Naive thymus-derived CD8-positive, alpha-beta T cell (primary cell): ENCODE measurements at places on chromosomes 5 and 9.

DNA sequence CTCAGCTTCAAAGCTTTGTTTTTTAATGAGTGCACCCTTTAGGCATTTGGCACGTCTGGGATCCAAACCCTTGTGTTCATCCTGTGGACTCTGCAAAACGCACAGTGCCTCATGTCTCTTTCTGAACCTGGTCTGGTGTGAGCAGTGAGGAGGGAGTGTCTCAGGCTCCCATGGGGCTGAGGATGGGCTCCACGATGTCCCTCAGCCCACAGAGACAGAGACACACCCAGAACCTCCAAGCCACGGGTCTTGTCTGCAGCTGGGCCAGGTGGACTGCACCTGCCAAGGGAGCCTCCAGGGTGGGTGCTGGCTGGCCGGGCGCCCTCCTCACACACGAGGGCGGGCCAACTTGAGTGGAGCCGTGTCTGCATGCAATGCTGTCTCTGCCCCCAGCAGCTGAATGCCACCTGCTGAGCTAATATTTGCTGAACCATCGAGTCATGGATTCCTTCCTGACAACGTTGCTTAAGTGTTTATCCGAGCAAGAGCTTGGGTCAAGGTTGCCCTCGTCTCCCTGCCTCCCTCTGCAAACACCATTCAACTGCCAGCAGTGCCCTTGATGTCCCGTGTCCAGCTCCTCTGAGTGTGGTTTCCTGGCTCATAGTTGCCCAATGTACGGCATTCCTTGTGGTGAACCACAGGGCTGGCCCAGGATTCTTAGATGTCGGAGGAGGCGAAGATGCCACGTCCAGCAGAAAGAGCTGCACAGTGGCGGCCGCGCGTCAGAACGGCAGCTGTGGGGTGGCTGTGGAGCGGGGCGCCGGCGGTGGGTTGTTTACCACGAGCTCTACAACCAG is 31.4 kb upstream of the LPCAT1 start:
- no peaks in the 10 kb centered on the region for H3K4me1 ChIP-seq
- no peak overlapping the region for H3K27ac ChIP-seq
- DNase-seq: no peak
- H3K4me3 ChIP-seq: no peak overlapping the region

GRCh38 chr9:112866662-112867274 is 23.9 kb downstream of the SLC46A2 start:
- H3K4me3 ChIP-seq: no peak overlapping the region
- H3K27me3 ChIP-seq: no peaks in the 10 kb centered on the region
- peaks cover 6% of the 10 kb centered on the region for H3K4me1 ChIP-seq
- no peak overlapping the region for H3K27ac ChIP-seq
- DNase-seq: no peak

GRCh38 chr9:98310752-98311392 is 55.4 kb upstream of the TBC1D2 start:
- no peak overlapping the region for H3K27ac ChIP-seq
- no peaks in the 10 kb centered on the region for H3K27me3 ChIP-seq
- DNase-seq: no peak

DNA sequence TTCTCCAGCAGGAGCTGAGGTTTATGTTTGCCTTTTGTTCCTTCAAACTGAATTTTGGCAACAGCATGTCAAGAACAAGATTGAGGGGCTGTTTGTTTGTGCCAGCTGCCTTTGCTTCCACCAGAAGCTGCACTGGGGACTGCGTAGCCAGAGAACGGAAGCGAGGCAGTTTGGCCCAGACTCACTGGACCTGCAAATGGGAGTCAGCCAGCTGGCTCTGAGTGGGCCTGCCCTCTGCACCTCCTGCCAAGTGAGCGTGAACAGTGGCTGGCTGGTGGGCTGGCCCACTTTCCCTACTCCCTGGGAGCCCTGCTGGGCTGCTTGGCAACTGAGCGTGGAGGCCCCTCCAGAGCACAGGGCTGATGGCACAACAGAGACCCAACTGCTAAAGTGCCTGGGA is 111.6 kb downstream of the GALNT10 start:
- no peak overlapping the region for H3K4me3 ChIP-seq
- no peaks in the 10 kb centered on the region for H3K27me3 ChIP-seq
- H3K27ac ChIP-seq: no peak overlapping the region
- peaks cover 74% of the 10 kb centered on the region for H3K36me3 ChIP-seq
- H3K4me1 ChIP-seq: peaks cover 6% of the 10 kb centered on the region
- no peak for DNase-seq

- peak overlapping the region; percentile 74 for H3K4me3 ChIP-seq
- H3K4me1 ChIP-seq: peaks cover 50% of the 10 kb centered on the region
- no peaks in the 10 kb centered on the region for H3K27me3 ChIP-seq
- peak overlapping the region; percentile 85 for H3K27ac ChIP-seq
- peak; percentile 51 for DNase-seq
- H3K36me3 ChIP-seq: no peaks in the 10 kb centered on the region
Observed at GRCh38 chr5:177389241-177390169, 5.3 kb downstream of the SLC34A1 start.

GRCh38 chr5:159582756-159583541 is 252.7 kb upstream of the IL12B start:
- H3K4me1 ChIP-seq: no peaks in the 10 kb centered on the region
- no peak overlapping the region for H3K27ac ChIP-seq
- peaks cover 2% of the 10 kb centered on the region for H3K27me3 ChIP-seq
- H3K4me3 ChIP-seq: no peak overlapping the region
- no peak for DNase-seq
- H3K36me3 ChIP-seq: no peaks in the 10 kb centered on the region

DNA sequence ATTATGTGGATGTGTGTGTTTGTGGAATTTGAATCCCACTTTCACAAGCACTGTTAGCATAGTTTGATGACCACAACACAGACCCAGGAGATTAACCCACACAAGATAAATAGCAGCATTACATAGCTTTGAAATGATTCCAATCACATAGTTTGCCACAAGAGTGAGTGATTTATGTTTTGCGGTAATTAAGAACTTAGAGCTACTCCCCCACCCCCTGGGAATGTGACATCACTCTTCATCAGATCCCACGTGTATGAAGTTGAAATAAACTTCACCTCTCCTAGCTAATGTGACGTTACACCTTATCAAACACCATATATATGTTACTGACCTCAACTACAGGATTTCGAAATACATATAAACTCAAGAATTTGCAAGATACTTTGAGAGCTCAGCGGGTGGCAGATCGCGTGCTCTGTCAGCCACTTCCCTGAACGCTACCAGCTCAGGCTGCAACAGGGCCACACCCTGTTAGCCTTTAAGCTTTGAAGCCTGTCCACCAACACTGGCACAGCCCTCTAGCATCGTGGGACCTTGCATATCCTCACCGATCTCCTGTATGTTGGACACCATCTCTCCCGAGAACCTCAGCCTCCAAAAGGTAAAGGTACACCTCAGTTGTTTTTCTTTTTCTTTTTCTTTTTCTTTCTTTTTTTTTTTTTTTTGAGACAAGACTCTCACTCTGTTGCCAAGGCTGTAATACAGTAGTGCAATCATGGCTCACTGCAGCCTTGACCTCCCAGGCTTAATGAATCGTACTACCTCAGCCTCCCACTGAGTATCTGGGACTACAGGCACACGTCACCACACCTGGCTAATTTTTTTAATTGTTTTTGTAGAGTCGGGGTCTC is 1.7 kb upstream of the AGTPBP1 start:
- peaks cover 2% of the 10 kb centered on the region for H3K27me3 ChIP-seq
- peak overlapping the region; percentile 51 for H3K4me3 ChIP-seq
- H3K36me3 ChIP-seq: no peaks in the 10 kb centered on the region
- peak overlapping the region; percentile 8 for H3K27ac ChIP-seq
- H3K4me1 ChIP-seq: peaks cover 6% of the 10 kb centered on the region

- H3K27me3 ChIP-seq: no peaks in the 10 kb centered on the region
- H3K36me3 ChIP-seq: peaks cover 46% of the 10 kb centered on the region
- DNase-seq: peak; percentile 71
- H3K4me3 ChIP-seq: peak overlapping the region; percentile 96
Observed at GRCh38 chr9:129836311-129837007, 1.2 kb downstream of the USP20 start.

- H3K36me3 ChIP-seq: no peaks in the 10 kb centered on the region
- no peak for DNase-seq
- no peak overlapping the region for H3K27ac ChIP-seq
- H3K4me3 ChIP-seq: no peak overlapping the region
- H3K4me1 ChIP-seq: no peaks in the 10 kb centered on the region
Observed at GRCh38 chr9:102975251-102975650, 19.9 kb upstream of the CYLC2 start.

DNA sequence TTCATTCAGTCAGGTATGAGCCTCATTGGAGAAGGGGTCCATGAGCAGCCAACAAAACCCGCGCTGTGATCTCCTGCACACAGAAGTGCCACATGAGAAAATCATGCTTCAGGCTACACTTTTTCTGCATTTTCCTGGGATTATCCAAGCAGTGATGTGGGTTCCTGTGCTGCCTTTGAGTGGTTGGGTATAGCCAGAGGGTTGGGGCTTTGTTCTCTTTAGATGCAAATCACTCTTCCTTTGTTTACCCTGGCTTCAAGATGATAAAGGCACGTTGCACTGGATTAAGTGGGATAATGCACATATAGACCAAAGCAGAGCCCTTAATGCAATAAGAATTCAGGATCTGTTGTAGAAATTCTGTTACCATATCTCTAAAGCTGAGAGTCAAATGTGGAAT is 18.7 kb downstream of the ECM2 start:
- H3K4me1 ChIP-seq: no peaks in the 10 kb centered on the region
- H3K4me3 ChIP-seq: no peak overlapping the region
- no peaks in the 10 kb centered on the region for H3K27me3 ChIP-seq
- DNase-seq: no peak
- H3K27ac ChIP-seq: no peak overlapping the region
- H3K36me3 ChIP-seq: no peaks in the 10 kb centered on the region

GRCh38 chr5:148970228-148970627 is 92.6 kb downstream of the SH3TC2 start:
- H3K36me3 ChIP-seq: no peaks in the 10 kb centered on the region
- H3K4me3 ChIP-seq: no peak overlapping the region

- peak overlapping the region; percentile 39 for H3K27ac ChIP-seq
- H3K4me3 ChIP-seq: no peak overlapping the region
- no peak for DNase-seq
- peaks cover 68% of the 10 kb centered on the region for H3K4me1 ChIP-seq
Observed at GRCh38 chr5:148844433-148845280, 18.2 kb downstream of the ADRB2 start.

DNA sequence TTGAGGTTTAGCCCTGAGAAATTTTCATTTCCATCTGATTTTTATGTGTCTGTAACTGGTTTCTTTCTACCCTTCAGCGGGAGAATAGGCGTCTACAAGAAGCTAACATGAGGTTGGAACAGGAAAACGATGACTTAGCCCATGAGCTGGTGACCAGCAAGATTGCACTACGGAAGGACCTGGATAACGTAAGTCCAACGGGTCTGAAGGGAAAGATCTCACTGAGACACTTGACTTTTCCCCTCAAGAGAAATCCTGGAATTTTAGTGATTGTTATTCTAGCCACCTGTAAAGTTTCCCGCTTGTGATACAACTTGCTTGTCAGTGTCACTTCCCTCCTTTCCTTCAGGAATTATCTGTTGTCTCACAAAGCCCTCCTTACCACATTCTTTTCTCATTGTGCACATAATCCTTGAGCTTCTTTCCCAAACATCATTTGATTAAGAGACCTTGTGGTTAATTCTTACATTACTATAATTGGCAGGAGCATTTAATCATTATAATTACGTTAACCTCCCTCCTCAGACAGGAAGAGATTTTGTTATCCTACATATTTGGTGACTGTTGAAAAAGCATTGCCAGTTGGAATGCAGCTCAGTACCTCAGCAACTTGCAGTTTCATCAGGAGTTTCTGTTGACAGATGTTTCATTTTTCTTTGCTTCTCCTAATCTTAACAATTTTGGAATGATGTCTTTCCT is 56.9 kb downstream of the GPR21 start:
- H3K4me3 ChIP-seq: no peak overlapping the region
- DNase-seq: no peak
- H3K27me3 ChIP-seq: no peaks in the 10 kb centered on the region
- peaks cover 14% of the 10 kb centered on the region for H3K36me3 ChIP-seq
- peaks cover 2% of the 10 kb centered on the region for H3K4me1 ChIP-seq

DNA sequence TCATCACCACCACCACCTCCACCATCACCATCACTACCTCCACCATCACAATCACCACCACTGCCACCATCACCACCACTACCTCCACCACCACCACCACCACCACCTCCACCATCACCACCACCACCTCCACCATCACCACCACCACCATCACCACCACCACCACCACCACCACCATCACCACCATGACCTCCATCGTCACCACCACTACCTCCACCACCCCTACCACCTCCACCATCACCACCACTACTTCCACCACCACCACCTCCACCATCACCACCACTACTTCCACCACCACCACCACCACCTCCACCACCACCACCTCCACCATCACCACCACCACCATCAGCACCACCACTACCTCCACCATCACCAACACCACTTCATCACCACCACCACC is 23.5 kb upstream of the ADCY2 start:
- H3K27me3 ChIP-seq: no peaks in the 10 kb centered on the region
- H3K4me3 ChIP-seq: no peak overlapping the region
- no peaks in the 10 kb centered on the region for H3K4me1 ChIP-seq
- no peak overlapping the region for H3K27ac ChIP-seq
- no peaks in the 10 kb centered on the region for H3K36me3 ChIP-seq
- no peak for DNase-seq

- no peaks in the 10 kb centered on the region for H3K4me1 ChIP-seq
- no peak overlapping the region for H3K4me3 ChIP-seq
- peaks cover 20% of the 10 kb centered on the region for H3K36me3 ChIP-seq
- H3K27ac ChIP-seq: no peak overlapping the region
- no peak for DNase-seq
- no peaks in the 10 kb centered on the region for H3K27me3 ChIP-seq
Observed at GRCh38 chr9:69155341-69156030, 18.6 kb upstream of the TJP2 start.

DNA sequence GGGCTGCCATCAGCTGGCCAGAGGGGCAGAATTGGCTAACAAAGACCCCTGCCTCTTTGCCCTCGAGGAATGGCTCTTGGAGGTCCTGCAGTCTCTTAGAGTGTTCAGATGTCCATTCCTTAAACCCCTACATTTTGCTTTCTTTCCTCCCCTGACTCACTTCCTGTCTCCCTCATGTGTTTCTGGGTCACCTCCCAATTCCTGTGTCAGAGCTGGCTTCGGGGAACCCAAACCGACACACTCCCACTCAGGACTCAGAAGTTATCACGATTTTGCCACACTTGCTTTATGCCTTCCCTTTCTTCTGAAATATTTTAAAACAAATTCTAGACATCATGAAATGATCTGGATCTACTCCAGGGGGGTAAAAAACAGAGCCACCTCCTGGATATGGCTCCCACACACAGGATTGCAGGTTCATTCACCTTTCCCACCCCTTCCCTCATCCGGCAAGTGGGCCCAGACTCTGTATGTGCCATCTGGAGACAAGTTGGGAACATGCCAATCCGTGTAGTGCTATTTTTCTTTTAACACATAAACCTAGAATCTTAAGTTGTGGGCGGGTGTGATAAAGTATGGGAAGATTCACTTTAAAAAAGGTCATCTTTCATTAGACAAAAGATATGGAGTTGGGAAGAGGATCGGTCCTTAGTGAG is 145.7 kb downstream of the NXNL2 start:
- no peaks in the 10 kb centered on the region for H3K36me3 ChIP-seq
- no peaks in the 10 kb centered on the region for H3K4me1 ChIP-seq

GRCh38 chr5:83856881-83857280 is 136.2 kb upstream of the HAPLN1 start:
- H3K4me3 ChIP-seq: no peak overlapping the region
- no peak overlapping the region for H3K27ac ChIP-seq
- H3K36me3 ChIP-seq: no peaks in the 10 kb centered on the region
- no peak for DNase-seq
- no peaks in the 10 kb centered on the region for H3K4me1 ChIP-seq
